Activated CD4-positive, CD25-positive, alpha-beta regulatory T cell (primary cell): ENCODE measurements at places on chromosomes 2 and 18.

DNA sequence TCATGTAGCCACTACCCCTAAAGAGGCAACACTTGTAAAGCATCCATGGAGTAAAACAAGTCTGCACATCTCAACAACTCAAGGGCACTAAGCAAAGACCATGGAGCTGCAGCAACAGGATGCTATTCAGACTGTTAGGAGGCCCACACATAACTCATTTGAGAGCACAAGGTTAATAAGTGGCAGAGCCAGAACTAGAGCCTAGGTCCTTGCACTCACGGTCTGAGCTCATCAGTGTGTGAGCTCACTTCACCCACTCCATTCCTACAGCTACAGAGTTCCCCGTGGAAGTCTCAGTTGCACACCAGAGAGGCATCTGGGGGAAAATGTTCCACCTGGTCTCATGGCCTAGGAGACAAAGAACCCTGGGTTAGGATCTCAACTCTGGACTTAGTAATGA lies 35.0 kb downstream of the TTC32 start:
- DNase-seq: no peak

GRCh38 chr18:63138436-63139340 lies 180.9 kb downstream of the BCL2 start:
- no peak for DNase-seq

DNA sequence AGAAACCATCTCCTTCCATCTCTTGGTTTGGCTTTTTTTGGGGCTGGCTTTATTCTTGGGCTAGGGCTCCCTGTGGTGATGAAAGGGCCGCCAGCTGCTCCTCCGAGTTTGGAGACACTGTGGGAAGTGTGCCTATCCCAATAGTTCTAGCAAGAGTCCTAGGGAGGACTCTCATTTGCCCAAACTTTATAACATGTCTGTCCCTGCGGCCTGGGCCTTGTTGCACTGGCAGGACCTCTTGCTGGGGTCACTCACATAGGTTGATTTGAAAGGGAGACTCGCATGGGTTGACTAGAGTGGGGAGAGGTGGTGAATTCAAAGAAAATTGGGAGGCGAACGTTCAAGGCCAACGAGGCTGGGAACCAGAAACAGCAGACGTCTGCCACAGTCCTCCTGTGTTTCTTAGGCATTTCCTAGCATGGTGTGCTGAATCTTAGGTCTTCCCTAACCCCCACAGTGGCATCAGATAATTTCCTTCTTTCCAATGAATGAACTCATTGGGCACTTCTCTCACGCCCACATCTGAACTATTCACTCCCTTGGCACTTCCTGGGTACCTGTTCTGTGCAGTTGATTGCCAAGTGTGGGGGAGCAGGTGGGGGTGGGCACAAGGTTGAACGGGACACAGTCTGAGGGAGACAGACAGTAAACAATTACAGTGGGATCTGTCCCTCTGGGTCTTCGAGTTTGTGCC lies 26.8 kb downstream of the NIFK start:
- no peak for DNase-seq

GRCh38 chr2:30105556-30105955 lies 41.3 kb upstream of the YPEL5 start:
- no peak for DNase-seq

- no peak for DNase-seq
Measured at GRCh38 chr2:54570925-54571694, 115.0 kb downstream of the SPTBN1 start.

- DNase-seq: no peak
Measured at GRCh38 chr18:57084331-57085271, 62.3 kb upstream of the BOD1L2 start.

DNA sequence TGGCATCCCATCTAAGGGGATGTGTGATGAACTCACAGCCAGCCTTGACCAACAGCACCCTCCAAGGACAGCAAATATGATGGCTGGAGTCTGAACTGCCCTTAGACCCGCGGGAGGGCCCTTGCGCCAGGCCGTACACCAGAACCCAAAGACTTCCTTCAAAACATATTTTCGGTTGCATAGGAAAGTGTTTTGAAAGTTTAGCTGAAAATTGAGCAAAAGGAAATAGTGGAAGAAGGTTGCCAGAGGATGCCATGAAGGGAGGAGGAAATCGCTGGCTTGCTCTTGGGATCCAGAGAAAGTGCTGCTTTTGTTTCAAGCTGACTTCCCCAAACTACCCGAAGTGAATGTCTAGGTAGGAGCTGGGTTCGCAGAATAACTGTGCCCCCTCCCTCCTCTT lies 61.3 kb downstream of the IL1R2 start:
- no peak for DNase-seq

GRCh38 chr2:219381448-219381847 lies 6.3 kb downstream of the DNPEP start:
- DNase-seq: no peak

GRCh38 chr18:41745166-41746049 lies 209.6 kb upstream of the PIK3C3 start:
- DNase-seq: no peak

DNA sequence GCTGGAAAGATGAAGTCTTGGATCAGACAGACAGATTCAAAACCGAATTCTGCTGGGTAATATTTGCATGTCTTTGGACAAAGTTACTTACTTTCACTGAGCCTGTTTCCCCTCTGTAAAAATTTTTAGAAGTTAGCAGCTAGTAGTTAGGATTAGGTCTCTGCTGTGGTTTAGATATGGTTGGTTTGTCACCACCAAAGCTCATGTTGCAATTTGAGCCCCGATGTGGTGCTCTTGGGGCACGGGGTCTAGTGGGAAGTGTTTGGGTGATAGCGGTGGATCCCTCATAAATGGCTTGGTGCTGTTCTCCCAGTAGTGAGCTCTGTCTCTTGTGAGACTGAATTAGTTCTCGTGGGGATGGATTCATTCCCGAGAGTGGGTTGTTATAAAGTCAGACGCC lies 38.9 kb upstream of the PNO1 start:
- no peak for DNase-seq
